ENCODE measurements at places on chromosomes 4 and X.

- peak; percentile 1 for DNase-seq
Measured at GRCh38 chrX:93874554-93874953, 200.5 kb downstream of the FAM133A start.

DNA sequence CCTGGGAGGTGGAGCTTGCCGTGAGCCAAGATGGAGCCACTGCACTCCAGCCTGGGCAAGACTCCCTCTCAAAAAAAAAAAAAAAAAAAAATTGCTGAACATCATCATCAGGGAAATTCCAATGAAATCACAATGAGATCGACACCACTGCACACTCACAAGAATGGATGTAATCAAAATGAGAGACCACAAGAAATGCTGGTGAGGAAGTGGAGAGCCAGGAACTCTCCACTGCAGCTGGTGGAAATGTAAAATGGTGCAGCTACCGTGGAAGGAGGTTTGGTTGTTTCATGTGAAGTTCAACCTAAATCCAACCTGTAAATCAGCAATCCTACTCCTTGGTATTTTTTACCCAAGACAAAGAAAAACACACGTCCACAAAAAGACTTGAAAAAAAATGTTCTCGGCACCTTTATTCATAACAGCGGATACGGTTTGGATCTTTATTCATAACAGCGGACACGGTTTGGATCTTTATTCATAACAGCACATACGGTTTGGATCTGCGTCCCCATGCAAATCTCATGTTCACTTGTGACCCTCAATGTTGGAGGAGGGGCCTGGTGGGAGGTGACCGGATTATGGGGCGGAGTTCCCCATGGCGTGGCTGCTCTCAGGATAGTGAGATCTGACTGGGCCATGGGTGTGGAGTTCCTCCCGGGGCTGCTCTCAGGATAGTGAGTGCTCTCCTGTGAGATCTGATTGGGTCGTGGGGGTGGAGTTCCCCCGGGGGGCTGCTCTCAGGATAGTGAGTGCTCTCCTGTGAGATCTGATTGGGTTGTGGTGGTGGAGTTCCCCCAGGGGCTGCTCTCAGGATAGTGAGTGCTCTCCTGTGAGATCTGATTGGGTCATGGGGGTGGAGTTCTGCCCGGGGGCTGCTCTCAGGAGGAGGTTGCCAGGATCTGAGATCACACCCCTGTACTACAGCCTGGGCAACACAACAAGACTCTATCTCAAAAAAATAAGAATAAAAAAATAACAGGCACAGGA lies 7.7 kb downstream of the GAK start:
- no peak for DNase-seq

DNA sequence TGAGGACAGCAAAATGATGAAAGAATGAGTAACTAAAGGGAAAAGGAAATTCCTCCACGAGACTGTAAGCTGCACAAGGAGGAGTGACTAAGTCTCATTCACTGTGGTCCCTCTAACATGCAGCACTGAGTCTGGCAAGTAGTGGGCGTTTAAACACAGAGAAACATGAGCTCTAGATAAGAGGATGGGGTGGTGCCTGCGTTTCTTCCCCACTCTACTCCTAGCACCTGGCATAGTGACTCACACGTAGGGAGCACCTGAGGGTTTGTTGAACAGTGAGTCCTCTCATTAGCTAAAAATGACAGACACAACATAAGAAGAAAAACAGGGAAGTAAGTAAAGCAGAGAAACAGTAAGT lies 105.8 kb upstream of the CBR4 start:
- DNase-seq, result no peak

GRCh38 chr4:86557526-86557925 lies 36.6 kb upstream of the PTPN13 start:
- no peak for DNase-seq

DNA sequence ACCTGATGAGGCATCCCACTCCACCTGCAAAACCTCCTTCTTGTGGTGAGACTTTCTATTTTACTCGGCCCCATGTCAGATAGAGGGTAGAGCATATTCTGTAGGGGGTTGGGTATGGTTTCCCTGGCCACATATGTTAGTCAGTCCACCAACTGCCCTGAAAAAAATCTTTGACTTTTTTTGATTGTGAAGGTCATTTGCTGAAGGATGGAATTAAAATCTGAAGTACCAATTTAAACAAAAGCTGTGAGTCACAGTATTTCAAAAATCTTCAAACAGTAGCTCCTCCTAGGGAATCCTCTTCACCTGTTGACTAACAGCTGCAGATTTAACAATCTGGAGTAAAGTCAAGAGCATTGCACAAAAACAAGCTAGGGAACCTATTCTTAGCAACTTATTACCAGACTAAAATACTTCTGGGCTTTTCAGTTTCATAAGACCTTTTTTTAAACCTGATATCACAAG lies 8.0 kb upstream of the CCDC110 start:
- DNase-seq, result no peak

- DNase-seq, result no peak
Measured at GRCh38 chr4:24527371-24527770, 57.0 kb downstream of the DHX15 start.
